ENCODE measurements at places on chromosomes 6 and 20.

DNA sequence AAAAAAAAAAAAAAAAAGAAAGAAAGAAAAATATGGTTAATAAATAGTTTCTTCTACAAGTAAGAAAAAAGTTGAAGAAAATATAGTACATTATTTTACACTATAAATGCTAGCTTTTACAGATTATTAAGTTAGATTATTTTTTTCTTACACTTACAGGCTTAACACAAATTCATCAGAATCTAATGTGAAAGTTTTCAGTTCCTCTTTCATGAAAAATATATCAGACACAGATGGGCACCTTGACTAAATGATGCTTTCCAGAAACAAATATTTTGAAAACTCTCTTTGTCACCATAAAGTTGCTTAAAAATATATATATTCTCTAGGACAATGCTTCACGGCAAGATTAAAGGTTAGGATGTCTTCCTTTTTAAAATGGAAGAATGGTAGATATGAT lies 321.8 kb upstream of the HSF2 start:
- DNase-seq: no peak

GRCh38 chr20:11777387-11778205 lies 140.1 kb upstream of the BTBD3 start:
- DNase-seq: peak; percentile 91

GRCh38 chr6:106974336-106974998 lies at the start of gene CD24:
CD24 (minus strand) TSS chr6:106974729; CDS start chr6:106974646, 83 bp downstream.
- DNase-seq: peak; percentile 87

- peak; percentile 29 for DNase-seq
Measured at GRCh38 chr6:165987483-165988301, 180.0 kb downstream of the TBXT start.

GRCh38 chr20:61927826-61928541 lies 137.7 kb downstream of the TAF4 start:
- no peak for DNase-seq

GRCh38 chr6:43796903-43797890 lies 27.2 kb downstream of the VEGFA start:
- DNase-seq: no peak

DNA sequence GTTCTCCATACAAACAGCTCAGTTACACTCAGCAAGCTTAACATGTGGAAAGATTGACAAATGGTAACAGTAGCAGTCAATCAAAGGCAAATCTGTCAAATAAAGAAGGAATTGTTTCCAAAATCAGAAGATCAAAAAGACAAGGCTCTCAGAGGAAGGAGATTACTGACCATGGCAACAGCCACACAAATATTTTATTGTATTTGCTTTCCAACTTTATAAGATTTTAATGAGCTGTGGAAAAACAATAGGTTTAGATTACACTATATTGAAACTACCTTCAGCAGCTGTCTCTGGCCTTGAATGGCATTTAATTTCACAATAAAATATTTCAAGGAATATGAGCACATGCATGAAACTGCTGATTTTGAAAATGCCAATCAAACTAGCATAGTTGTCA lies 1143.9 kb upstream of the GJE1 start:
- no peak for DNase-seq

DNA sequence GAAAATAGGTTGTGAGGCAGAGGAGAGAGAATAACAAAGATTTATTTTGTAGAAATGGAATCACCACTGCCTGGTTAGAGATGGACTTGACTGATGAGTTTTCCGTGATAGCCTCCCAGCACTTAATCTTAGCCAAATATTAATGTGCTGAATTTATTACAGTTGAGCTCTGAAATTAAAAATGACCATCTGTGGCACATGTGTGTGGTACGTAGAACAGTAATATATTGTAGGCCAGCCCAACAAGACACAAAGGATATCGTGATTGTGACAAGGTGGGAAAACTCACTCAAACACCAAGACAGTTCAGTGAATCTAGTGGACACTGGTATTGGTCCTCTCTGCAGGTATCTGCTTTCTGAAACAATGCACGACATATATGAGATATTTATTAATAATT lies 119.4 kb downstream of the HAO1 start:
- DNase-seq: no peak

DNA sequence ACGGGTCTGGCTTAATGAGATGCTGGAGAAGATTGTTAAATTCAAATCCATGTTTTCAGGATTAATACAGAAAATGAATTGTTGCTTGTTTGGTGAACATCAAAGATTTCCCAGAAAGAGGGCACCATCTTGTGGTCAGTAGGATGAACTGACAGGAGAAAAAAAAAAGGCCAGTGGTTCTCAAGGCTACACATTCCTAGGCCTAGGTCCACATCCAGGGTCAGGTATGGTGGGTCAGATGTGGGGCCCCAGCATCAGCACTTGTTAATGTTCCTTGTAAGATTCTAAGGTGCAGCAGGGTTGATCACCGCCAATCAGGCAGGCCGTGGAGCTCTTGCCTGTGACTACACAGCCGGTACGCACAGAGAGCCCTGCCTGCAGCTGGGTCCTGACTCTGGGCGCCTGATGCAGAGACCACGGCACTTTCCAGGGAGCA lies 34.0 kb upstream of the FOXO3 start:
- DNase-seq: no peak

GRCh38 chr6:17656092-17656491 lies 50.6 kb downstream of the NUP153 start:
- DNase-seq: peak; percentile 6

DNA sequence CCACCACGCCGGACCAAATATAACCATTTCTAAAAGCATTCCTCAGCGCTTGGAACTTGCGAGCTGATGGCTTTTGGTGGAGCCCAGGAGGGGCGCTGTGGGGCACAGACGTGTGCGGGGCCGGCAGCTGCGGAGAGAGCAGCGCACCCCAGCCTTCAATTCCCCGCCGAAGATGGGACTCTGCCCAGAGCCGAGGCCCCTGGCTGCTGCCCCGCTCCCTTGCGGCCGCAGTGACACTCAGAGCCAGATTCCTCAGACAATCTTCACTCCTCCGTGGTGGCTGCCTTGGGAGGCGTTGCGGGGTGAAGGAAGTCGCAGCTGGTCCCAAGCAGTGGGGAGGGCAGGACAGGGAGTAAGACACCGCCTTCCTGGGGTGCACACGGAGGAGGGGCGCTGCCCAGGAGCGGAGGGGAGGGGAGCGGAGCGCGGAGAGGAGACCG lies 87.7 kb downstream of the TMEM242 start:
- no peak for DNase-seq

GRCh38 chr6:12324099-12324498 lies 33.9 kb downstream of the EDN1 start:
- no peak for DNase-seq

GRCh38 chr6:170279426-170279825 lies 11.5 kb downstream of the DLL1 start:
- DNase-seq: no peak

DNA sequence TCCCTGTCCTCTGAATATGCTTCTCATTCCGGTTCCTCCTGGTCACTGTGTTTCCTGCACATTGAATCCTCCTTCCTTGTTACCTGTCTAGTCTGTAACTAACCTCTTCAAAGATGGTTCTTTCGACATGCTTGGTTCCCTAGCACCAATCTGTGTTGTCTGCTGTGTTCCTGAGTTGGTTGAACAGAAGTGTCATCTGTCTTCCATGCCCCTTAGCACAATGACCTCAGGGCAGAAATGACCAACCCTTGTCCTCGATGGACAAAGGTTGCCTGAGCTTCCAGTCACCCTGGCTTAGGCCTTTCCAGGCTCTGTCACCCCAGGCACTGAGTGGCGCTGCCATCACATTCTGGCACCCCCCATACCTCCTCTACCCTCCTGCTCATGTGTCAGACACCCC lies 266.8 kb upstream of the RIN2 start:
- no peak for DNase-seq

DNA sequence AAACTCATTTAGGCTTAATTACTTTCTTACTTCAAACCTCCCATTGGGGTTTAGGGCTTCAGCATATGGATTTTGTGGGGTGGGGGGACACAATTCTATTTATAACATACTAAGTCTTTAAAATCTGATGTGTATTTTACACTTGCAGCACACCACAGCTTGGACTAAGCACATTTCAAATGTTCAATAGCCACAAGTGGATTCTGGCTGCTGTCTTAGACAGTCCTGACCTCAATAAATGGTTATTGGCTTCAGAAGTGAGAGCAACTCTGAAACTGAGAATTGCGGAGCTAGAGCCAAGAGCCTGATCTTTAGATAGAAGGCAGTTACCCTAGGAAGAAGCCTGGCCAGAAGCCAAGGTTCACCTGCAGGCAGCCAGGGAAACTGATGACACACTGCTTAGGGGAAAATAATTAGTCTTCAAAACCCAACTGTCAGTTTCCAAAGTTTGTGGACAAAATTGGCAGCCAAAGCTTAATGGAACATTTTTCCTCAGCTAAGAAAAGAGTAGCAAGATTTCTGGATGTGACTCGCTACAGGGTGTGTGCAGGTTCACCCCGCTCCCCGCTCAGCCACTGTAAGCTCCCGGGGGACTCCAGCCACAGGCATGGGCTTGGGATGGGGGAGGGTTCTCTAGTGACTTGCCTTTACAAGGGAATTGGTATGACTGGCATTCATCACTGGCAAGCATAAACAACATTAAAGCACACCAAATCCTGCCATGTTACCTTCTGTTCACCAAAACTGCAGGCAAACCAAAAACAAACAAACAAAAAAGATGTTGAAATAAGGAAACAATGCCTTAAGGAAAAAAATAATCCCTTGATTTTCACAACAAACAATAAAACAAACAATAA lies 219.8 kb downstream of the TFAP2A start:
- peak; percentile 21 for DNase-seq

DNA sequence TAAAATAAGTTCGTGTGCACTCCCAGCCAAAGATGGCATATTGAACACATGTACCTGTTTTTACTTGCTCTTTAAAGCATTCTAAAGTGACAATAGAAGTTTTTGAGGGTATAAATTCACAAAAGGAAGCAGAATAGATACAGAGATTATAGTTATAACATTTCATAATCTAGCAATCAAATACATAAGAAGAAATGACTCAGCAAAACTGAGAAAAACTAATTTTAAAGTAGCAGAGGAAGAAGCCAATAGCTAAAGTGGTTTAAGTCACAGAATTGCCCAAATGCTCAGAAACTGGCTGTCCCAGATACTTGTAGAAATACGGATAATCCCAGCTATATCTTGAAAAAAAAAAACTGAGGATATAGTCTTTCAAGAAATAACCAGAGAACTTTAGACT lies 49.2 kb upstream of the TBC1D32 start:
- no peak for DNase-seq

DNA sequence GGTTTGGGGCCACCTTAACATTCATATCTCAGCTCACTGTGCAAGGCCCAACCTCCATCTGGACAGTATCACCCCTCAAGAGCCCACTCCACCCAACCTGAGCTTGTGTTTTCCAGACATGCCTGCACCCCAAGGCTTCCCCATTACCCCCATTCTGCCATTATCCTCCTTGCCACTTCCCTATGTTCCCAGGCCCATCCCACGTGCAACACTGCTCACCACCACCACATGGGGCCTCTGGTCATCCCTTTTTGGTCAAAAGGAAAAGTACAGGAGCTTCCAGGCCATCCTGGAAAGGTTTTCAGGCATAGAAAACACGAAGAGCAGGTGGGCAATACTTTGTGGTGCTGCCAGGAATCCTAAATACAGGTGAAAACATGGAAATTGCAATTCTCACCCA lies 140.3 kb downstream of the SYNDIG1 start:
- no peak for DNase-seq

GRCh38 chr6:40484066-40484465 lies 103.1 kb downstream of the LRFN2 start:
- DNase-seq: no peak

GRCh38 chr6:53041356-53041755 lies 23.8 kb upstream of the FBXO9 start:
- no peak for DNase-seq

- DNase-seq: no peak
Measured at GRCh38 chr6:117169781-117170281, 95.5 kb upstream of the VGLL2 start.

DNA sequence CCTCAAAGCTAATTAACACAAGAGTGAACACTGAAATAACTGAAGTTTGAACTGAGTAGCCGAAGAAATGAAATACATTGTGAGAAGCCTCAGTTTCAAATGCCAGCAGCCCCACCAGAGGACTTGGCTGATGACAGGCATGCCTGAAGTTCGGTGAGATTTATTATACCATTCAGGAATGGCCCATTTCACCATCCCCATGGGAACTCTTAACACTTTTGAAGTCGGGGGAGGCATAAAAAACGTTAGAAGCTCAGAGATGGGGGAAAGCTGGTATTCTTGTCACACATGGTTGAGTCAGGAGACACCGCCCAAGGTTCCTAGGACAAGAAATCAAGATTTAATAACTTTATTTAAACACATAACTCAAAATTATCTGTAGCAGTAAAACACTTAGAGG lies 17.6 kb upstream of the SLC22A3 start:
- DNase-seq: no peak

DNA sequence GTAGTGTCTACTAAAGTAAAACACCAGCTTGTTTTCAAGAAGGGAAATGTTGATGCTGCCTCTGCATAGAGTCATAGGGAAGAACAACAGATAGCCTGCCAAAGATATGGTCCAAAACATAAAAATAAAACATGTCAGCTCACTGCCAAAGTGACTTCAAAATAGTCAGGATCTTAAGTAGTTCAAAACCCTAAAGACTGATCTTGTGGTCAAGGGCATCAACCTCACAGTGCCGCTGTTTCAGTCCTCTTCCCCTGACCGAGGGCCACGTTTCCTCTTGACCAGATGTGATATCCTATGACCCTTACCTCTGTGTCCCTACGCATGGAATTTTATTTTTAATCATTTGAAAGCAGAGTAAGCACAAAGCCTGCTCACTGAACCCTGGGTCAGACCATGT lies 104.2 kb upstream of the CNKSR3 start:
- DNase-seq: no peak

DNA sequence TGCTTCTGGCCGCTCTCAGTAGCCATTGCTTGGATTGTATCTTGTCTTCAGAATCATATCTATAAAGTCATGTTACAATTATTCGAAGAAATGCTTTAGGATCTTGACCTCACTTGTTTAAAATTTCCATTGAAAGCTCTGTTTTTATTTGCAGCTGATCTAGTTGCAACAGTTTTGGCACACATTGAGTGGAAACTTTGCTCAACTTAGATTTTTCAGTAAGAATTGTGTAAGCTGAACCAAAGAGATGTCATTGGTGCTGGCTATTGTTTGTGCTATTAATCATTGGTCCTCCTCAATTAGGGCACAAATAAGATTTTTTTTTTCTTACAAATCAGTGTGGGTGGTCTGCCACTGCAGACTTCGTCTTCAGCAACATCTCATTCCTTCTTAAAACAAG lies 649.2 kb downstream of the MMUT start:
- DNase-seq: no peak

- no peak for DNase-seq
Measured at GRCh38 chr20:5757949-5758348, 7.7 kb downstream of the SHLD1 start.

DNA sequence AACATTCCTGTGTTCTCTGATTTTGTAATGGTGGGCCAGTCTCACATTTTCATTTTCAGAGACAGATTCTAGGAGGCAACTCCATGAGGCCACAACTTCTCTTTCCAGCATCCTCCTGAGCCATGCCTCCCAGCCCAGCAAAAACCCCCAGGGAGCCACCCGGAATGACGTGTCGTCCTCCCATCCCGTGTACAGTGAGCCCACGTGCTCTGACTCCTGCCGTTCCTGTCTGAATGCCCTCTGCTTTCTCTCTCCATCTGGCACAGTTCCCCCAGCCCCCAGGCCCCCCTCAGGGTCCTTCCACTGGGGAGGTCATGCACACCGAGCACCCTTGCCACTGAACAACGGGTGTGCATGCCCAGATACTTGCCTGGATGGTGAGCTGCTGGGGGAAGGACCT lies 38.0 kb downstream of the C20orf203 start:
- DNase-seq: no peak

- no peak for DNase-seq
Measured at GRCh38 chr6:136319732-136320131, 30.1 kb upstream of the BCLAF1 start.

- DNase-seq: no peak
Measured at GRCh38 chr6:56652231-56652630, 9.5 kb upstream of the DST start.

Measured in NCI-H1105 (cell line).